ENCODE measurements at places on chromosomes 4 and X. TPM values are rescaled to one million over a fixed set of nuclear protein-coding genes. Genes with fewer than 3 reads are reported as not detected.

Gene GPC3
- total RNA-seq: not detected

Gene ODAPH
- not detected for total RNA-seq

Gene MAGEA9B
- not detected for total RNA-seq

Gene HPSE
- total RNA-seq: 11.1 TPM

Gene HAUS7
- 52.9 TPM for total RNA-seq

Gene MAGEA1
- total RNA-seq: not detected

Gene CLDN22
- total RNA-seq: not detected

Gene SRPK3
- not detected for total RNA-seq

All from hair follicular keratinocyte (primary cell).